Activated naive CD8-positive, alpha-beta T cell treated with anti-CD3 and anti-CD28 coated beads, Interleukin-2, amount 10 ng/mL, durations not matched to agents 7 days and 5 days (primary cell): ENCODE measurements at places on chromosomes 3 and 15. TPM values are rescaled to one million over a fixed set of nuclear protein-coding genes. Genes with fewer than 3 reads are reported as not detected.

The CLEC3B gene
- 0.45 TPM for total RNA-seq

GRCh38 chr3:25460751-25461150 lies 32.7 kb downstream of the RARB start:
- DNase-seq, result no peak
- H3K27me3 ChIP-seq, result peaks cover 3% of the 10 kb centered on the region
- H3K4me3 ChIP-seq, result peak overlapping the region; percentile 60

- H3K4me3 ChIP-seq, result no peak overlapping the region
- H3K4me1 ChIP-seq, result peaks cover 7% of the 10 kb centered on the region
- H3K27ac ChIP-seq, result no peak overlapping the region
- peaks cover 2% of the 10 kb centered on the region for H3K36me3 ChIP-seq
Measured at GRCh38 chr3:172680684-172681083, 30.2 kb downstream of the NCEH1 start.

GRCh38 chr15:39552556-39552955 lies 28.3 kb upstream of the THBS1 start:
- DNase-seq, result no peak
- H3K27me3 ChIP-seq, result peaks cover 15% of the 10 kb centered on the region
- no peaks in the 10 kb centered on the region for H3K36me3 ChIP-seq
- H3K4me3 ChIP-seq, result no peak overlapping the region
- H3K27ac ChIP-seq, result no peak overlapping the region
- peaks cover 4% of the 10 kb centered on the region for H3K4me1 ChIP-seq

The TRMT10C gene
- 23.9 TPM for total RNA-seq

- no peak for DNase-seq
- H3K27me3 ChIP-seq, result no peaks in the 10 kb centered on the region
- no peak overlapping the region for H3K4me3 ChIP-seq
- peak overlapping the region; percentile 66 for H3K27ac ChIP-seq
- H3K4me1 ChIP-seq, result peaks cover 15% of the 10 kb centered on the region
Measured at GRCh38 chr3:114333180-114333922, 39.5 kb downstream of the TIGIT start.

- H3K4me1 ChIP-seq, result no peaks in the 10 kb centered on the region
- no peak for DNase-seq
- no peak overlapping the region for H3K27ac ChIP-seq
- H3K27me3 ChIP-seq, result no peaks in the 10 kb centered on the region
- no peak overlapping the region for H3K4me3 ChIP-seq
Measured at GRCh38 chr3:104396974-104397669, 969.6 kb upstream of the ALCAM start.

DNA sequence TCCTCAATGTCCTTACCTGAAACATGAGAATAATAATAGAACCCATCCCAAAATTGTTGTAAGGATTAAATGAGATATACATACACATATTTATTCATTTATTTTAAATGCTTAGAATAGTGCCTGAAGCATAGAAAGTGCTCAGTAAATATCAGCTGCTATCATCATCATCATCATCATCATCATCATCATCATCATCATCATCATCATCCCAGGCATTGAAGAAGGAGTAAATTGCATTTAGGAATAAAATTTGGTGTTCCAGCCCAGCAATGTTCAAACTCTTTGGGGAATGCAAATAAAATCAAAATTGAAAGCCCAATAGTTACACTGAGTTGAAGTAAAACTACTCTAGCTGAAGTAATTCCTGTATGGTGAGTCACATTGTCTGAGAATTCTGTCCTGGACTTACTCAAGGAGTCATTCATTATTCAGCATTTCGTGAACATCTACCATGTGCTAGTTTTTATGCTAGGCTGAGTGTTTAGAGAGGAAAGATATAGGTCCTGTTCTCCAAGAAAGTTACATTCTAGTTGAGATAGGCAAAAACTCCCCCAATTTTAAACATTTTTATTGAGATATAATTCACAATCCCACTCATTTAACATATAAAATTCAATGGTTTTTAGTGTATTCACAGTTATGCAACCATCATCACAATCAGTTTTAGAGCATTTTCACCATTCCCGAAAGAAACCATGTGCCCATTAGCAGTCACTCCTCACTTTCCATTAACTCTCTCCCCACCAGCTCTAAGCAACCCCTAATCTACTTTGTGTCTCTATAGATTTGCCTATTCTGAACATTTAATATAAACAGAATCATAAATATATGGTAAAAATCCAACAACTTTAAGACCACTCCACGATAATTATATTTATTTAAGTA lies 107.2 kb downstream of the FRMD5 start:
- H3K4me3 ChIP-seq, result no peak overlapping the region
- H3K27ac ChIP-seq, result no peak overlapping the region
- H3K36me3 ChIP-seq, result no peaks in the 10 kb centered on the region
- no peaks in the 10 kb centered on the region for H3K4me1 ChIP-seq

GRCh38 chr3:181265750-181266333 lies 276.3 kb upstream of the DNAJC19 start:
- H3K36me3 ChIP-seq, result no peaks in the 10 kb centered on the region
- H3K4me1 ChIP-seq, result peaks cover 2% of the 10 kb centered on the region
- H3K27ac ChIP-seq, result peak overlapping the region; percentile 71
- peaks cover 5% of the 10 kb centered on the region for H3K27me3 ChIP-seq
- peak overlapping the region; percentile 73 for H3K4me3 ChIP-seq

- no peaks in the 10 kb centered on the region for H3K36me3 ChIP-seq
- no peaks in the 10 kb centered on the region for H3K4me1 ChIP-seq
- no peaks in the 10 kb centered on the region for H3K27me3 ChIP-seq
- no peak for DNase-seq
- H3K4me3 ChIP-seq, result no peak overlapping the region
Measured at GRCh38 chr3:155363690-155364070, 70.2 kb upstream of the STRIT1 start.

DNA sequence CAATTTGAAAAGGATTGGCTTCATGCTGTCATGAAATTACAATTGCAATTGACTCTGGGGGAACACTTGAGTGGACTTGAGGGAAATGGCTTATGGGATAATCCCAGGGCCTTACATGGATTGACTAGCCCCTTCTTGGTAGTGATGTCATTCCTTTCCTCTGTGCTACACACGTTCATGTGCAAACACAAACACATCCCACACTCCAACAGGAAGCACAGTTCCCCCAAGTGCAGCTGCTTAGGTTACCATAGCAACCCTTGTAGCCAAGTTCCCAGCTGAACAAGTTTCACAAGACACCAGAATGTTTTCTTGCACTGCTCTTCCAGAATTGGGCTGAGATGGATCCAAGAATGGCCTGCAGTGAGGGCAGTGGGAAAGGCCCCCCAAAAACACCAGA lies 217.0 kb downstream of the ZNF621 start:
- H3K27ac ChIP-seq, result no peak overlapping the region
- DNase-seq, result no peak
- peaks cover 12% of the 10 kb centered on the region for H3K27me3 ChIP-seq
- H3K36me3 ChIP-seq, result no peaks in the 10 kb centered on the region
- no peak overlapping the region for H3K4me3 ChIP-seq

DNA sequence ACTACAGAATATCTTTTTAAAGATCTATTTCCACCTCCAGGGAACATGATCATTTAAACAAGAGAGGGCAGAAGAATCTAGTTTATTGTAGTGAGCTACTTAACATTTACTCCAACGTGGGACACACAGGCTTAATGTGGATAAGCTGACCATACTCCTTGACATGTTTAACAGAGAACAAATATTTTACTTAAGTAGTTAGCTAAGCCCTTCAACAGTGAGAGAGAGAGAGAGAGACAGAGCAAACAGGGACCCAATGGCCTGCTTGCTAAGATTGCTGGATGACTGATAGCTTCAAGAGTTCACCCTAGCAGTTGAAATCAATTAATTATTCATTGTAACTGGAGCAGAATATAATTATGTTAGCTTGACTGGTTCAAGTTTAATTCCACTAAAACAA lies 158.6 kb downstream of the ADAM10 start:
- H3K4me3 ChIP-seq, result no peak overlapping the region
- peaks cover 49% of the 10 kb centered on the region for H3K36me3 ChIP-seq
- H3K4me1 ChIP-seq, result peaks cover 21% of the 10 kb centered on the region
- H3K27ac ChIP-seq, result no peak overlapping the region
- H3K27me3 ChIP-seq, result no peaks in the 10 kb centered on the region

DNA sequence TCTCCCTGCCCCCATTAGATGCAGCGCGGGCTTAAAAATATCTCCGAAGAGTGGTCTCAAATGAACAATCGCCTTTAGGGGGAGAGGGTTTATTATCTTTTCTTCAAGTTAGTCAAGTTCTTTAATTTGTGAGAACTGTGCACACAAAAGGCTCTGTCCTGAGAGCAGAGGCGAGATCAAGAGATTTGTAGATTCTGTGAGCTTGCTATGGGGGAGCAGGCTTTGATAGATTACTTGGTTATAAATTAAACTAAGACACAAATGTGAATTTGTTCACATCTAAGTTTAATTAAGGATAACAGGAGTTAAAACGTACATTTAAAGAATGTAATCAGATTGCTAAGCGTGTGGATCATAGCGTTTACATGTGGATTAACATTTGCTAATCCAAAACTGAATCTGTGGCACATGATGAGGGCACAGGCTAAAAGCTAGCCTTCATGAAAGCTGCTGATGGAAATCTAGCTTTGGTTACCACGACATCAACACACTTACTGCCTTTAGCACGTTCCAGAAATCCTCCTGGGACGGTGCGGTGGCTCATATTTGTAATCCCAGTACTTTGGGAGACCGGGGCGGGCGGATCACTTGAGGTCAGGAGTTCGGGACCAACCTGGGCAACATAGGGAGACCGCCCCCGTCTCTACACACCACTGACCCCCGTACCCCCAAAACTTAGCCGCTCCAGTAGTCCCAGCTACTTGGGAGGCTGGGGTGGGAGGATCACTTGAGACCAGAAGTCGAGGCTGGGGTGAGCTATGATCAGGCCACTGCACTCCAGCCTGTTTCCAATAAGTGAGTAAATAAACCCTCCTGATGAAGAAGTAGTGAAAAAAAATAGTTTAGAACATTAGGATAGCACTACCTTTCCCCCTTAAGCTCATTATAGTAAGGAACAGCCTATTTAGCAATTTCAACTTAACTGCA lies 1.0 kb upstream of the PRTG start:
- peak overlapping the region; percentile 11 for H3K4me3 ChIP-seq
- no peak overlapping the region for H3K27ac ChIP-seq
- peaks cover 41% of the 10 kb centered on the region for H3K27me3 ChIP-seq
- H3K4me1 ChIP-seq, result peaks cover 4% of the 10 kb centered on the region
- no peak for DNase-seq

The GREM1 gene
- not detected for total RNA-seq

GRCh38 chr15:49731187-49732099 lies 110.6 kb downstream of the DTWD1 start:
- no peak for DNase-seq
- peak overlapping the region; percentile 15 for H3K27ac ChIP-seq
- no peaks in the 10 kb centered on the region for H3K4me1 ChIP-seq
- H3K27me3 ChIP-seq, result peaks cover 10% of the 10 kb centered on the region
- H3K36me3 ChIP-seq, result no peaks in the 10 kb centered on the region

The TMEM212 gene
- not detected for total RNA-seq

- no peak overlapping the region for H3K4me3 ChIP-seq
- DNase-seq, result no peak
- H3K27me3 ChIP-seq, result no peaks in the 10 kb centered on the region
- peaks cover 22% of the 10 kb centered on the region for H3K4me1 ChIP-seq
- peaks cover 60% of the 10 kb centered on the region for H3K36me3 ChIP-seq
- no peak overlapping the region for H3K27ac ChIP-seq
Measured at GRCh38 chr3:170162630-170163029, 18.9 kb downstream of the PHC3 start.

- H3K4me3 ChIP-seq, result peak overlapping the region; percentile 75
- peak; percentile 65 for DNase-seq
- no peaks in the 10 kb centered on the region for H3K27me3 ChIP-seq
- peaks cover 45% of the 10 kb centered on the region for H3K36me3 ChIP-seq
- H3K4me1 ChIP-seq, result peaks cover 69% of the 10 kb centered on the region
- peak overlapping the region; percentile 99 for H3K27ac ChIP-seq
Measured at GRCh38 chr3:46098319-46098761, 71.1 kb upstream of the XCR1 start.

GRCh38 chr3:53161450-53161819 lies 426 bp downstream of the PRKCD start:
- peak overlapping the region; percentile 89 for H3K4me3 ChIP-seq
- DNase-seq, result no peak
- no peaks in the 10 kb centered on the region for H3K36me3 ChIP-seq
- peaks cover 31% of the 10 kb centered on the region for H3K27me3 ChIP-seq

The ZCWPW2 gene
- 0.25 TPM for total RNA-seq

- no peaks in the 10 kb centered on the region for H3K36me3 ChIP-seq
- no peak for DNase-seq
- no peaks in the 10 kb centered on the region for H3K4me1 ChIP-seq
- peaks cover 13% of the 10 kb centered on the region for H3K27me3 ChIP-seq
- H3K27ac ChIP-seq, result no peak overlapping the region
- H3K4me3 ChIP-seq, result no peak overlapping the region
Measured at GRCh38 chr15:61411902-61412510, 182.9 kb upstream of the RORA start.

DNA sequence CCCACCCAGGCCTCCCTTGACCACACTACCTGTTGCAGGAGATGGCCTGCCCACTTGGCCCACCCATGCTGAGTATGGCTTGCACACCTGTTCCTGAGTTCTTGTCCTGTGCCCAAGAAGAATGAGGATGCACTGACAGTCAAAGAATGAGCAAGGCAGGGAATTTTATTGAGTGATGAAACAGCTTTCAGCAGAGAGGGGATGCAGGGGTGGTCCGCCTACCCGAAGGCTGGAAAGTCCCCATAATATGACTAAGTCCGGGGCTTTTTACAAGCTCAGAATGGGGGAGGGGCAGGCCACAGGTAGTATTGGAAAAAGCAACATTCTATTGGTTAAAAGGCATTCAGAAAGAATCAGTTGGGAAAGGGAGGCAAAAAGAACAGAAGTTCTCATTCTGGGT lies 29.9 kb upstream of the RNU6-1 start:
- no peak overlapping the region for H3K27ac ChIP-seq
- H3K4me3 ChIP-seq, result no peak overlapping the region
- no peak for DNase-seq
- no peaks in the 10 kb centered on the region for H3K36me3 ChIP-seq

DNA sequence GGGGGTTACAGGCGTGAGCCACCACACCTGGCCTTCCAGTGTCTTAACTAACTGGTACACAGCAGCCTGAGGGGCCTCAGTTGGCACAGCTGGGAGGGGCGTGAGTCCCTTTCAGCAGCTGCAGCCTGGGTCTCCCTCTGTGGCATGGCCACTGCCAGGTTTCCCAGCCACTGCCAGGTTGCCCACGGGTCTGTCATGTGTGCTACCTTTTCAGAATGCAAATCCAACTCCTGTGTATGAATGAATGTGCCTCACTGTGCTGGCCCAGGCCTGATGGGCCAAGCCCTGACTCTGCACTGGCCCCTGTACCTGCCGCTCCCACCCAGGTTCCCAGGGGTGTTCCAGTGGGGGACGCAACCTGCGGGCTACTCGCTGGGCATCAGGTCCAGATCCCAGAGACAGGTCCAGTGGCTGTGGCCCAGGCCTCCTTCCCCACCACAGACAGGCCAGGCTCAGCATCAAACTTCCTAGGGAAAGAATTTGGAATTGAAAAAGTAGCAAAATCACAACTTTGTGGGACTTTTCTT lies 26.0 kb downstream of the WHAMM start:
- no peaks in the 10 kb centered on the region for H3K27me3 ChIP-seq
- H3K4me3 ChIP-seq, result no peak overlapping the region
- H3K4me1 ChIP-seq, result peaks cover 21% of the 10 kb centered on the region
- H3K27ac ChIP-seq, result no peak overlapping the region
- DNase-seq, result no peak
- peaks cover 52% of the 10 kb centered on the region for H3K36me3 ChIP-seq
